Stimulated activated CD4-positive, alpha-beta T cell treated with anti-CD3 and anti-CD28 coated beads, Interleukin-12 subunit alpha, Interleukin-12 subunit beta, amount 100 ng/mL, for 24 hours (primary cell): ENCODE measurements at places on chromosomes 12 and 14.

- no peak for DNase-seq
These were observed 101.8 kb downstream of the CMKLR1 start for GRCh38 chr12:108237272-108237671.

DNA sequence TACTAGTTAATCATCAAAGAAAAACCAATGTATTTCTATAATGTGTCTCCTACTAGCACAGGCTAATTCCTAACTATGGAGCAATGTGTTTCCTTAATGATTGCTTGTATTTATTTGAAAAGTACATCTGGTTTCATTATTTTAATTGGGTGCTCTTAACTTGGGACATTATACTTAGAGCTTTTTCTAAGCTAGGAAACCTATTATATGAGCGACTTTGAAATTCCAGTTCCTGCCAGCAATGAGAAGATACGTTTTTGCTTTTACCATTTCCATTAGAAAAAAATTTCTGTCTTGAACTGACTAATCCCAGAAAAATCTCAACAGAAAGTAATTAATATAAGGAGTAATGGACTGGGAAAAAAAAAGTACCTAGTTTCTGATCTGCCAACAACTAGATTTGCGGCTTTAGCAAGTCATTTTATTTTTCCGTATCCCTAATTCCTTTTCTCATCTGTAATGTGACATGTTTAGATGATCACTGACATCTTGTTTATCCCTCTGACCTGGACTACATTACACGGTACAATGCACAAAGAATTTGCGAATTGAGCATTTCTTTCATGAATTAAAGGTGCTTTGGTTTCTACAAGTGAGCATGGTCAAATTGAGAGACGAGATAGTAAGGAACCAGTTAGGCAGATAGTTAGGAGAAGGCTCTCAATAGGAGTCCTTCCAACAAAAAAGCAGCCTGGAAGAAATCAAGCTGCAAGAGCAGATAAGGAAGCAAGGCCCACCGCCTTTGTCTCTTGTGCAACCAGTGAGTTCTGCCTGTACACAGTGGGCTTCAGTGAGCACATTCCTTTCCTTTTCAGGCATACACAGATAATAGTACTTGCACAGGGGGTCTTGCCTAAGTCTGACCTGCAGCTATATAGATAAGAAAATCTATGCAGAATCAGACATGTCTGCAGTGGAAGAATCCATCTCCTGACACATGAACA, 1765.0 kb upstream of the FLRT2 start:
- DNase-seq: no peak

DNA sequence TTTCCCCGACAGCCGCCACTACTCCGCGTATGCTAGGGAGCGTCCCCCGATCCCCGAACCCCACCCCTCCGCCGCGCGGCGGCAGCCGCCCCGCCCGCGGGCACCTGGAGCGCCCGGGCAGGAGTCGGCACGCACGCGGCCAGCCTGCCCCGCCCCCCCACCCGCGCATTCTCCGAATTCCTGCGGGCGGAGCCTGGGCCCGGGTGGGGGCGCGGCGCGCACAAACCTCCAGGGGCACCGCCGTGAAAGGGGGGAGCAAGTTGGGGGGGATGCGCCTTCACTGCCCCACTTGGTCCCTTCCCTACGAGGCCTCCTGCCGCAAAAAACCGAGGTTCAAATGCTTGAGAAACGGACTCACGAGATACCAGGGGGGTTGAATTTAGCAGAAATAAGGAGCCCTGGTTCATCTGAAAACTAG, 1.7 kb downstream of the AJUBA start:
- no peak for DNase-seq

DNA sequence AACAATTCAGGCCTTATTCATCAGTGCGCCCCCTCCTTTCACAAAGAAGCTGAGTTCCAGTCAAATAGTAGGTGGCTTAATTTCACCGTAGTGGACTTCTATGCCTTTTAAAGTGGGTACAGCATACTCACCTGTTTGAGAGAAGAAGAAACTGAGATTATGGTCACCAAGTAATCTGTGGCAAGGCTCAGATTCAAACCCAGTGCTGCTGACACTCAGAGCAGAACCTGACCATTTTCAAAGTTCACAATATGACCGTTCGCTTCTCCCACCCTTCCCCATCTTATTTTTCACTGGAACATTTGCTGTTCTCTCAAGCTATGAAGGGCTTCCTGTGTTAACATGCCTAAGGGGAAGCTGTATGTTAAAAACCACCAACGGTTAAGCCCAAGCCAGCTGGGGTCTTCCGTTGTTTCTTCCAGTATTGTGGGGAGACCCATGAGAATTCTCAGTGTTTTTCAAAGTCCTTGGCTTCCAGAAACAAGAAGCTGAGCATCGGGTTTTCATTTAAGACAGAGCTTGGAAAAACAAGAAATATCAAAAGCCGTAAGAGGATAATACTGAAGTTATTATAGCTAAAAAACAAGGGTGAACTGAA, 6.1 kb upstream of the PSMA6 start:
- DNase-seq: no peak

DNA sequence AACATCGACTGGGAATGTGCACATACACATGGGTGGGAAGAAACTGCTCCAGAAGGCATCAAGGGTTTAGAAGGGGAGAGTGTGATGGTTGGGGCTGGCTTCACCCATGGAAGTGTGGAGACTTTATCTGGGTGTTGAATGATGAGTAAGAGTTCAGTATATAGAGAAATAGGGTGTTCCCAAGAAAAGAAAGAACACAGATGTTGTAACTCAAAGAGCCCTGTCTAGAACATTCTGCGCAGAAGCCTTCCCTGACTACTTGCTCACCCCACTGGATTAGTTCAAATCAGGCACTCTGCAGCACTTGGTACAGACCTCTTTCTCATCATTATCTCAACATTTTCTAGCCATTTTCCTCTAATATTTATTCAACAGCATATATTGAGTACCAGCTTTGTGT, 491.7 kb downstream of the SNAPC1 start:
- no peak for DNase-seq

- DNase-seq: no peak
These were observed 18.6 kb downstream of the PSMC1 start for GRCh38 chr14:90274808-90275457.
